ENCODE measurements at places on chromosomes 1 and 21.

- DNase-seq: no peak
These were observed 55.9 kb upstream of the KIF26B start for GRCh38 chr1:245098924-245099323.

DNA sequence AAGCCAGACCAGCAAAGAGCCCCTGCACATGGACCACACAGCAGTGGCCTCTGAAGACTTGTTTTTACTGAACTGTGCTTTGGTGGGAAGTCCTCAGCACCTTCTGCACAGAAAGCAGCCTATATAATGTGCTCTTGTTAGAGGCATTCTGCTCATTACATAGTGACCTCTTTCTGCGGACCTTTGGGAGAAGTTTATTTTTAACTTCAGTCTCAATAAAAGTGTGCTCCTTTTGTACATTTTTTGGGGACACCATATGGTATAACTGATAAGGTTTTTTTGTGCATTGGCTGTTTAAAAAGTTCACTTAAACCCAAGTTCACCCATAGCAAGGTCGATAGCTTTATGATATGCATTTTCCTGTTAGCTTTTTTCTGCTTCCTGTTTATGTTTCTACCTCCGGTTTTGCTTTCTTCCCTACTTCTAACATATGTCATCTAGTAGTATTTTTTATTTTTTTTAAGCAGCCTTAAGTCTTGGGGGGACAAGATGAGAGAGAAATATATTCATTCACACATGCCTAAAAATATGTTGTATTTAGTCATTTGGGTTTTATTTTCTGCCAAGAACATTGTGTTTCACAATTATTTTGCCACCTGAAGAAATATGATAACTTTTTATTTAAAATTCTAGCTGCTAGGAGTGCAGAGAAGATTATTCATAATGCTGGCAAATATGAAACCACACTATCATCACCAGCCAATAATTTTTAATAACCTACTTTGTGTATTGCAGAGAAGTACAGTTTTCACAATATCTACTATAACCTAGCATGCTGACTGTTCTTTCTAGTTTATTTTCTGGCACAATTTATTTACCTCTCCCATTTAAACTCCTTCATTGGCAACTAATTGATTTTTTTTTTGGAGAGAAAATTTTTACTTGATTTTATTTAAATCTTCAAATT is 22.9 kb upstream of the SLC19A2 start:
- no peak for DNase-seq

DNA sequence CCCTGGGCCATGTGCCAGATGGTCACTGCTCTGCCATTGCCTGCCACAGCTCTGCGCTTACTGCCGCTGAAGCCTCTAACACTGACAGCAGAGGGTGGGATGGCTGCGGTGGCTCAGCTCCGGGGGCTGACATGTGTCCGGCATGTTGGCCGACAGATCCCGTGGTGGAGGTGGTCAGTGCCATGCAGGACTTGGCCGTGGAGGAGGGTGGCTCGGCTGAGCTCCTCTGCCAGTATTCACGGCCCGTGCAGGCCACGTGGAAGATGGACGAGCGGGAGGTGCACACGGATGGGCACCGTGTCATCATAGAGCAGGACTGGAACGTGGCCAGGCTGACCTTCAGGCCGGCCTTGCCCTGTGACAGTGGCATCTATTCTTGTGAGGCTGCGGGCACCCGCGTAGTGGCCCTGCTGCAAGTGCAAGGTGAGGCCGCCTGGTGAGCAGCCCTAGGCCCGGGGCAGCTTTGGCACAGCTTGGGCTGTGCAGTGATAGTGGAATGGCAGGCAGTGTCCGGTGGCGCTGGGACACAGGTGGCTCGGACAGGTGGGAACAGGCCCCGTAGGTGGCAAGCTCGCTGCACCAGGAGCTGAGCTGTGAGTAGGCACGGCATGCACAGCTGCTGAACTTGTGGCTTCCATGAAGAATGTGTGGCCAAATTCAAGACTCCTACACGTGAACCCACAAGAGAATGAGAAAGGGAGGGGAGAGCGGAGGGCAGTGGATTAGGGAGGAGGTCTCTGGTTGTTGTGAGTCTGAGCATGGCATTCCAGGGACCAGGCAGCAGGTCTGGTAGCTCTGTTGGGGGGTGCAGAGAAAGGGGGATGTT is 91.8 kb downstream of the TRIM11 start:
- no peak for DNase-seq

DNA sequence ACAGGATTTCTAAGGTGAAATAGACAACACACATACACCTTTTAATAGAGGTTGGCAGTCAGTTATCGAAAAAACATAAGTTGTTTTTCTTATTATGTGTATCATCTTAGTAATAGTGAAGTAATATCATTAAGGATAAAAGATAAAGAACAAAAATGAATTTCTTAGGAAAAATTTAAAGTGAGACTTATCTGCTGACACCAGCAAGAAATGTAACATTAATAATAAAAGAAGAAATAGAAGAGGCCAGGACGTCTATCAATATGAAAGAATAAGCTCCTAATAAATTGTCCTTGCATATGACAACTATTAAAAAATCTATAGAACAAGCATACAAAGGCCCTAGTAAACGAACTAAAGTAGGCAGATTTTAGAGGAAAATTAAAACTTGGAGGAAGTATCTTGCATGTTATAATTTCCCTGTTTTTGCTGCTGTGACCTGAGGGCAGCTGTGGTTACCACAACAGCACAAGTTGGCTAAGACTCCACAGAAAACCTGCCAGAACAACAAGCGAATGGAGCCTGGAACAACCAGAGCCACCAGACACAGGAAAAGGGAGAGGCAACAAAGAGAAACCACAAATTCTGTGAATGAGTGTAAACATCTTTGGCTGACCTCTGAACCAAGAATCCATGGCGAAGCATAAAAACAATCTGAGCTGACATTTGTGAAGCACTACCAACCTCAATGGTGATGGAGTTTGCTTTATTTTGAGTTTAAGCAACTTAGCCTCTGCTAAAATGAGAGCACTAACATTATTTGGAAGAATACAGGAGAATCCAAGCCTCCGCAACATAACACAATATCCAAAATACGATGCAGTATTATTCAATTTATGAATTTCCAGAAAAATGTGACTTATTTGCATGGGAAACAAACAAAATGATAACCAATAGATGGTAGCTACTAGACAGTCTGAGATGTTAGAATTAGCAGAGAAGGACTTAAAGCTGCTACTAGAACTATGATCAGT is 207.5 kb downstream of the KCNT2 start:
- DNase-seq: no peak

DNA sequence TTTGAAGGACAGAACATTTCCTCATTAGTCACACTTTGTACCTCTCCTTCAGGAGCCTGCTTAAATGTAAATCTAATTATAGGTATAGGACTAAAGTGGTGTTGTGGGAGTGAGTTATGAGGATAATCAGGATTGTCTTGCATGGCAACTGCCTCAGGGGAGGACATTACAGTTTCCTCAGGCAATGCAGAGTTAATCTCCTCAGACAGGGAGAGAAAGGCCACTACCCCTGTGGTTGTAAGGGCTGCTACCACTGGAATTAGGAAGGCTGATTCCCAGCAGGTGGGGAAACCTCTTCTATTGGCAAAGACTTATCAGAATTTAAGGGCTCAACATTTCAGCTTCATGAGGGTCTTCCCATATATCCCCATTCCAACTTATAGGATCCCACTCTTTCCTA is 286.8 kb upstream of the PBX1 start:
- no peak for DNase-seq
